ENCODE measurements at places on chromosomes 13 and 19.

- no peak for DNase-seq
These were observed 848.1 kb upstream of the SLITRK1 start for GRCh38 chr13:84730376-84730775.

GRCh38 chr13:39855236-39855635, 199.8 kb downstream of the COG6 start:
- no peak for DNase-seq

DNA sequence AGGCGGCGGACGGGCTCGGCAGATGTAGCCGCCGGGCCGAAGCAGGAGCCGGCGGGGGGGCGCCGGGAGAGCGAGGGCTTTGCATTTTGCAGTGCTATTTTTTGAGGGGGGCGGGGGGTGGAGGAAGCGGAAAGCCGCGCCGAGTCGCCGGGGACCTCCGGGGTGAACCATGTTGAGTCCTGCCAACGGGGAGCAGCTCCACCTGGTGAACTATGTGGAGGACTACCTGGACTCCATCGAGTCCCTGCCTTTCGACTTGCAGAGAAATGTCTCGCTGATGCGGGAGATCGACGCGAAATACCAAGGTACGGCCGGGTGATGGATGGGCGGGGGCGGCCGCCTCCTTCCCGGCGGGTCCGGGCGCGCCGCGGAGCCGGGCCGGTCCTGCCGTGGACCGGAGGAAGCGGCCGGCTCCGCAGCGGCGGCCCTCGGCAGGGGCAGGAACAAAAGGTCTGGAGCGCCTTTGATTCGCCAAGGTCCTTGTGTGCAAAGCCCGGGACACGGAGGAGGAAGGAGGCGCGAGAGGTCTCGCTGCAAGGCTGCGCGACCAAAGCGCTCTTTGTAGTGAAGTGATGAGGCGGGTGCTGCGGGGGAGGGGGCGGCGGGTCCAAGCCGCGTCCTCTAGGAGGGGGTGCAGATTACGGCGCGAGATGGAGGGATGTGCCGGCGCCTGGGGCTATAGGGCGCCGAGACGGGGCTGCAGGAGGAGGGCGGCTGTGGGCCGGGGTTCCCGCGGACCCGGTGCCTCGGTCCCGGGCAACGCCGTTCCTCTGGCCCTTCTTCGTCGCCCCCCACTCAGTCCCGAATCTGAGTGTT, 689 bp downstream of the ING1 start:
- no peak for DNase-seq

DNA sequence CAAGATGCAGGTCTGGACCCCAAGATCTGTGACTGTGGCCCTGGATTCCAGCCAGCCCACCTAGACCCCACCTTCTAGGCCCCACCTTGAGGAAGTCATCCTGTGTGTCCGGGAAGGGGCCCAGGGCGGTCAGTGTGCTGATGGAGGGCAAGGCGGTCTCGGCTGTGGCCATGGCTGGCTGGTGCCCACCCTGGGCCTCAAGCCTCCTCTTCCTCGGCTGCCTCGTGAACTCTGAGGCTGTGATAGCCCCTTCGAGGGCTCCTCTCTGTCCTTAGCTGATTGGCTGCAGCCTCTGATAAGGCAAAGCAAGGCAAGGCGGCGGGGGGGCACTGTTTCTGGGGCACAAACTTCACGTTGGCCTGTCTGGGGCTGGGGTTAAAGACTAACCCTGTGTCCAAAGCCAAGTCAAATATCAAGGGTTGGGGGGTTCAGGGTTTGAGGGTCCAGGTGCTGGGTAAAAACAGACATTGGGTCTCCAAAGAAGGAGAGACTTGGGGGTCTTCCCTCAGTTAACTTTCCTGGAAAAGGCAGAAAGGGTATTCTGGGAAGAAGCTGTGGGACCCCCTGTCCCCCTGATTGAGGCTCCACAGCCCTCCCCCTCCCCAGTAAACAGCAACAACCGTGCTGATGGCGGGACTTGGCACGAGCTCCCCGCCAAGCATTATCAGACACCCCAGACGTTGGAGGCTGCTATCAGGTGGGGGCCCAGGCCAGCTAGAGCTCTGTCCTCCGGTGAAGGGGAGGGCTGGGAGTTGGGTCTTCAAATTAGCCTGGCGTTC, at the start of gene KLF1:
Gene KLF1 (minus strand): TSS at position 233 of the 779 bp plus-strand sequence. CDS start 61 bp downstream, at position 172.
- DNase-seq, result no peak

GRCh38 chr19:54191811-54192453, 824 bp downstream of the TSEN34 start:
- DNase-seq, result no peak

GRCh38 chr13:22897571-22898314, 283.0 kb upstream of the SGCG start:
- DNase-seq, result no peak

DNA sequence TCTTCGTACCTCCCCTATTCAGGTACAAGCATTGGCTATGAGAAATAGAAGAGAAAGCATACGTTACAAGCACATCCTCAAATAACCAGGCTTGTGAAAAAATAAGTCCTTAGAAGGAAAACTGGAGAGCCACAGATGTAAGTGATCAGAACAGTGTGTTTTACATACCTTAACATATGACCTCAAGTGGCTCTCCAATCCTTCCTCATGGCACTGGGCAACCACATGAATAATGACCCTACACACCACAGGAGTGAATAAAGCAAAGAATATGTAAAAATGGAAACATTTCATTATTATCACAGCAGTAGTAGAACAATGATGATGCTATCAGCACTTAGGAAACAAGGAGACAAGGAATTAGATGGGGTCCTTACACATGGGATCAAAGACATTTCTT, 96.5 kb downstream of the DOCK9 start:
- no peak for DNase-seq

- DNase-seq, result no peak
These were observed 141.0 kb downstream of the POSTN start for GRCh38 chr13:37457612-37458011.

DNA sequence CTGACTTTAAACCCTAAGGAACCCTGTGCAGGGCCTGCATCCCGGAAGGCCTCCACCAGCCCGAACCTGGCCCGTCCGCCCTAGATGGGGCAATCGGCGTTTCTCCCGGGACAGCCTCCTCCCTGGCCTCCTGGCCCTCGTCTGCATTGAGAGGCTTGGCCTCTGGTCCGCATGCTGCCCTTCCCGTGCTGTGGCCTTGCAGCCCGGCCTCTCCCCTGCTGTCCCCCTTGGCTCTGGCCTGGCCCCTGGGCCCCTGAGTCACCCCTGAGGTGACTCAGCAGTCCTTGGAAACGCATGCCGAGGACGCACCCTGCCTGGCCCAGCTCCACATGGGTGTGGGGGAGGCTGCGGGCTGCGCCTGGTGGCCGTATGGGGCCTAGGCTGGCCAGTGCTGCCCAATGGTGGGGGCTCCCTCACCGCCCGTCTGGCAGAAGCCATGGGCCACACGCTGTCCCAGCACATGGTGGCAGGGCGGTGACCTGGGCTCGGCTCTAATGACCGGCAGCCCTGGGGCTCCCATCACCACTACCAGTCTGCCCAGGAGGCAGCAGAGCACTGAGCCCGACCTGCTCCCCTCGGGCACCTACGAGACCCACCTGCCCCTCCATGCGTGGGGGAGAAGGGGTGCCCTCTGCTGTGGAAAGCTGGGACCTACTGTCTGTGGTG, 25.7 kb downstream of the SH3GL1 start:
- DNase-seq, result no peak

DNA sequence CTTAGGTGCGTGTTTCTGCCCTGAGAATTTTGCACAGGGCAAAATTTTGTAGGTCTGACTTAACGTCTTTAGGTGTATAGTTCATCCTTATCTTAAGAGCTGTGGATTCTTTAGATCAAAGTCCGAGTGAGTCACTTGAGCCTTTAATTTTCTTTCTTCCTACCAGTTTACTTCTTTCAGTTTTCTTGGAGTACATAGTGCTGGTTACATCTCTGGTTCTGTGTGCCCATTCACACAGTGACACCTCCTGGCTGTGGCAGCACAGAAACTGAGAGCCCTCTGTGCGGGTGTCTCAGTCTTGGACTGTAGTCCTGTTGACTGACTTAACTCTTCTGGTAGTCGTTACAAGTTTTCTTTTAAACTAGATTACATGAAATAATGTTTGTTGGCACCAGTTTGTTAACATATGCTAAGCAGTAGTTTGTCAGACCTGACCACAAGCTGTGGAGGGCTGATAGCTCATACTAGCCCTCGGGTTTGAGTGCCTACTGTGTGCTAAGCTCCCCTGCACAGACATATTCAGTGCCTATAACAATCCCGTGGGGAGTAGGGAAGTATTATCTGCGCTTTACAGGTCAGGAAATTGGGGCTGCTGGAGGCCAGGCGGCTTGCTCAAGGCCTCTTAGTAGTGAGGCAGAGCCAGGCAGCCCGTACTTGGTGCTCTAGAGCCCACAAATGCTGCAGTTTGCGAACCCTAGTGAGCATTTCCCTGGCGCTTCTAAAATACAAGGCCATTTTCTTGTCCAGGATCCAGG, 1.6 kb downstream of the GATAD2A start:
- no peak for DNase-seq

GRCh38 chr19:3345850-3346460, 20.4 kb upstream of the NFIC start:
- DNase-seq, result no peak
